ENCODE measurements at places on chromosomes 4 and X.

GRCh38 chrX:133999031-133999705 is 13.8 kb upstream of the GPC3 start:
- DNase-seq, result no peak

DNA sequence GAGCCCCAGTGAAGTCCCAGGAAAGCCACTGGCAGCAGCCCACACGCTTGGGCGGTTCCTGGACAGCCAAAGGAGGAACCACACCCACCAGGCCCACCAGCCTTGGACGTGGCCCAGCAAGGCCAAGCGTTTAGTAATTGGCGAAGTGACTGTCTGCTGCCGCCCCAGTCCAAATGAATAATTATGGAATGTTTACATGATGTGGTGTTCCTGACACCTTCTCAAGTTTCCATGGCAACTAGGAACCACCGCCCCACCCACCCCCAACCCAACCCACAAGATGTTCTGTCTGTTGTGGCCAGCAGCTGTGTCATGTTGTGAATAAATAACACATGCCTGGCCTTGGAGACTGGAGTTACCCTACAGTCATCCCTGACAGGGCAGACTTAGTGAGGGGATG is 22.3 kb downstream of the APLN start:
- no peak for DNase-seq

DNA sequence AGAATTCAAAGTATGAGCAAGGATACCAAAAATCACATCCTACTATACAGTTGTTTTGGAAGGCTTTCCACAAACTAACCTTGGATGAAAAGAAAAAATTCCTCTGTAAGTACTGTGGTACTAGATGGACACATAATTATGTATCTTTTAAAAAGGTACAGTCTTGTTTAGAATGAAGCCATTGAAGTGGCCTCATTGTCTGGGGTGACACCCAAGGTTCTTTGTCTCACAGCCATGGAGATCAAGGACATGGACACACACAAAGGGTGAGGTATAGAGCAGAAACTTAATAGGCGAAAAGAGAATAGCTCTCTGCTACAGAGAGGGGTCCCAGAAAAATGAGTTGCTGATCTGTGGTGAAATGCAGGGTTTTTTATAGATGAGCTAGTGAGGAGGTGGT is 16.8 kb upstream of the HERC5 start:
- no peak for DNase-seq

GRCh38 chr4:118367872-118368271 is 15.1 kb upstream of the PRSS12 start:
- DNase-seq, result no peak

DNA sequence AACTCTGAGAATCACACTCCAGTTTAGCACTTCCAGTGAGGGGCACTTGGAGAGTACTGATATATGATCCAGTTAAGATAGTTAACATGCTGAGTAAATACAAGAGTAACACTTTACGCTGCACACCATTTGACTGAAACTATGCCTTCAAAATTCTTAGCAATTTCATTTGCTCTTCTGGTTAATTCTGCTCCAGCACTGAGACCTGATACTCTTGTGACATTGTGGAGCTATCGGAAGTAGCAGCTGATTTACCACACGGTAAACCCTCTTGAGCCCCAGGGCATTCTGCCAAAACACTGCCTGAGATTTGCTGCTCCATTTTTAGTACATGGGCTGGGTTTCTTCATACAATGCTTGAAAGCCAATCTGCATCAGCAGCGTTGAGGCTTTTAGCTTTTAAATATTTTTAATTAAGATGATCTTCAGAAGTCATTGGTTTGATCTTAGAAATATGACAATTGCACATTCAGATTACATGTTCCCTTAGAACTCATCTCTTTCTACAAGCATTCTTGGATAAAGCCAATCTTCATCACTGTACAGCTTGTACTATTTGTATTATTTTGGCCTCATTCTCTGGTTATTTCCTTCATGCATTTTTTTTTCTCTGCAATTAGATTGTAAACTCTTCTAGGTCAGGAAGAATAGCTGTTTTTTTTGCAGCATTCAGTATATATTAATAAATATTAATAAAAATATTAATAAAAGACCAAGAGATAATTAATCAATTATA is 67.8 kb upstream of the ETNPPL start:
- DNase-seq, result no peak
